Fibroblast of skin of right biceps (primary cell): ENCODE measurements at places on chromosomes 12 and 14.
A peak's percentile ranks its signal among the peaks of the same experiment; 100 is the strongest.

- peak; percentile 20 for DNase-seq
These were observed 32.7 kb downstream of the DEPDC4 start for GRCh38 chr12:100234166-100234565.

GRCh38 chr12:108862588-108862959 lies 5.2 kb upstream of the SSH1 start:
- DNase-seq, result no peak

GRCh38 chr12:75666939-75667334 lies 155.5 kb upstream of the KRR1 start:
- DNase-seq, result peak; percentile 81

DNA sequence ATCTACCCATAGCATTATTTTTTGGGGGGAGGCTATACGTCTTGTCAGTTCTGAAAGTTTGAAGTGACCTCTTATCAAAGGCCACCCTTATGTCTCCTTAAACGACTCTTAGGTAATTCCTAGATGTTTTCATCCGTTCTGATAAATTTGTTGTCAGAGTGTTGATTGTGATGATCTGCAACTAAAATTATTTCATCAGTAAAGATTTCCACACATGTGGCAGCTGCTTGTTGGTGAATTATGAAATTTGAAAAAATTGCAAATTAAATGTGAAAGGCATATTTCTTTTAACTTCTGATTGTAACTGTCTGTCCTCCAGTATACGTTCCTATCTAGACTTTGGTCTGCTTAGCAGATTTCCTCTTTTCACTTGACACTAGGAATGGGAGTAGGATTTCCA lies 1.4 kb downstream of the ADIPOR2 start:
- DNase-seq, result no peak

- no peak for DNase-seq
These were observed 13.5 kb downstream of the ANHX start for GRCh38 chr12:133222211-133222610.

- peak; percentile 69 for DNase-seq
These were observed 141.0 kb downstream of the ZFP36L1 start for GRCh38 chr14:68651652-68652432.
